KBM-7 (cell line): ENCODE measurements at places on chromosomes 3 and 15.
A peak's percentile ranks its signal among the peaks of the same experiment; 100 is the strongest.

GRCh38 chr3:137105277-137105977 lies 147.6 kb downstream of the IL20RB start:
- peak; percentile 88 for DNase-seq

DNA sequence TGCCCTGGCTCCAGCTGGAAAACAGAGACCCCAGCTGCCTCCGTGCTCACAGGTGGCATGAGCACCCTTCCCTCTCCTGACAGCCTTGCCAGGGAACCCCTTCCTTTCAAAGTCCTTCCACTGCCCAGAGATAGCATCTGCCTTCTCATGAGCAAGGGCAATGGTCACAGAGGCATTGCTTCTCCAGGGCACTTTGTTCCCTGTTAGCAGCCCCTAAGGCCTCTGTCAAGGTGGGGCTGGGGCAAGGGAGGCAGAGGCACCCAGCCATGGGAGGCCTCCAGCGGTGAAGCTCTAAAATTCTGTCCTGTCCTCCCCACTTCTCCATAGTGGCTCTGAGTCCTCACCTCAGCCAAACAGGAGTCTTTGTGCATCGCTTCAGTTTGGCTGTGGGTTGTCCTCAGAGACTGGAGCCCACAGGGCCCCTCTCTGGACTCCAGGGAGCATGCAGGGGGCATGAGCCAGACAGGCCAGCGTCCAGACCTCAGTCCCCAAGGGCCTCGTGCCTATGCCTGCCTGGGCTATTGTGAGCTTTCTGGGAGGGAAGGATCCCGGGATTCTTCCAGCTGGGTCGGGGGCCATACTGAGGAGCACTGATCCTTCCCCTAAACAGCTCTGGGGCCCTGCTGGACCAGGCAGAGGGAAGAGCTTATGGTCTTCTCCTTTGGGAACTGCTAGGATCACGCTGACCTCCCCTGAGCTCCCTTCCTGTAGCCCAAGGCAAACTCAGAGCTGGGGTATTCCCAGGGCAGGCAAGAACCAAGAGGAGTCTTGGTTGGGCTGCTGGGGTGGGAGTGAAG lies 106.6 kb downstream of the DNAJB8 start:
- no peak for DNase-seq

DNA sequence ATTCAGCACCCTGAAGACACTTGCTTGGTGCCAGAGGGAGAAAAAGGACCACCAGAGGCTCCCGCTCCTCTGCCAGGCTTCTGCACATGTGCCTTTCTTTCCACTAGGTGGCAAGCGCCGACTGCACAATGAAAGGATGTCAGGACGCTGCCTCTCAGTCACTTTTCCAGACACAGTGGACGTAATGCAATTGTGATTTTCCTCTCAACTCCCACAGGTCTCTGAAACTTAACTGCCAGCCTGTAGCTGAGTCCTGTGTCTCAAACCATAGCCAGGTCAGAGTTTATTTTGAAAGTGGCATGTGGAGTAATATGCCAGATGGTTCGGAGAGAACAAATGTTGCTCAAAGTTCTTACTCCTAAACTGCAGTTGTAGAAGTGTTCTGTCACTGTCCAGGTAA lies 162.9 kb downstream of the ITPR1 start:
- peak; percentile 28 for DNase-seq

DNA sequence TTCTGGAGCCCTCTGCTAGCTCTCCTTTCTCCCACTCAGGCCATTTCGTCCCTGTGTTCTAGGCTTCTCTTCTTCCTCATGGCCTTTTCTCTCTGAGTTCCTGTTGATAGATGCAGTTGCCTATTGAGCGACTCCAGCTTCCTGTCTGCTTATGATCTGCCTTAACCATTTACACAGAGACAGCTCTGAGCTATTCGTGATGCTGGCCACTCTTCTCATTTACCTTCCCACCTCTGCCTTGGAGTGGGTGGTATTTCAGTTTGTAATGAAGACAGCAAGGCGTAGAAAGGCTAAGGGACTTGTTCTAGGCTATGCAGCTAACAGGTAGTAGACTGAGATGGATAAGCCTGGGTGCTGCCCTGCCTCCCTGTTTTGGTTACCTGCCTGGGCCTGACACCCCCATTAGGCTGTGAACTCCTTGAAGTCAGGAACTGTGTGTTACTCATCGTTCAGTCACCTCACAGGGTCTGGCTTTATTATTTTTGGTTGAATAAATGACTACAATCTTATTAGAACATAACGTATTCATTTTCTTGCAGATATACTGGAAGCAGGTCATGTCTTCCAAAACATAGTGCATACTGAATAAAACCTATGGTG lies 12.6 kb upstream of the ZBTB47 start:
- DNase-seq: no peak

- DNase-seq: peak; percentile 43
Measured at GRCh38 chr3:58529516-58530353, 7.3 kb downstream of the ACOX2 start.

GRCh38 chr15:40313531-40314398 lies 6.0 kb upstream of the PLCB2 start:
- DNase-seq: peak; percentile 85
